ENCODE measurements at places on chromosomes 3 and 15.

GRCh38 chr3:105466495-105467404 is 100.0 kb downstream of the ALCAM start:
- DNase-seq, result no peak

DNA sequence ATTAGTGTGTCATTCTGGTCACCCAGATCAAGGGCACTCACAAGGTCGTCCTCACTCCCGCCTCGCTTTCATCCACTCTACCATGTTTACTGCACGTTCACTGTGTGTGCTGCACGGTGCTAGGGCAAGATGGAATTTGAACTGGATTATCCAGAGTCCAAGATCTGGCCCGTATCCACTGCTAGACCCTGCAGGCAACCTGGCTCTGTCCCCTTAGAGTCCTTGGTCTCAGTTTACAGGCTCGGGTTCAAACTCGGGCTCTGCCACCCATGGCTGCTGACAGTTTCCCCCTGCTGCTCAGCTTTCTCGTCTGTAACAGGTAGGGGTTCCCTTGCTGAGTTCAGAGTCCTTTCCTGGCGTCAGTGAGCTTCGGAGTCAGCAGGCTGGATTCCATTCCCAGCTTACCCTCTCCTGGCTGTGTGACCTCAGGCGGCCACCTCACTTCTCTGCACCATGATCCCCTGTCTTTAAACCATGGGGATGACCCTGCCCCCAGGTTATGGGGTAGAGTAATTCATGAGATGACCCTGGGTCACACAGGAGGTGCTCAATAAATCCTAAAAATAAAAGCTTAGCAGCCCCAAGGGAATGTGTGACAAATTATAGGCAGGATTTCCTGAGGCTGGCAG is 79.6 kb upstream of the SLC6A6 start:
- DNase-seq, result no peak

DNA sequence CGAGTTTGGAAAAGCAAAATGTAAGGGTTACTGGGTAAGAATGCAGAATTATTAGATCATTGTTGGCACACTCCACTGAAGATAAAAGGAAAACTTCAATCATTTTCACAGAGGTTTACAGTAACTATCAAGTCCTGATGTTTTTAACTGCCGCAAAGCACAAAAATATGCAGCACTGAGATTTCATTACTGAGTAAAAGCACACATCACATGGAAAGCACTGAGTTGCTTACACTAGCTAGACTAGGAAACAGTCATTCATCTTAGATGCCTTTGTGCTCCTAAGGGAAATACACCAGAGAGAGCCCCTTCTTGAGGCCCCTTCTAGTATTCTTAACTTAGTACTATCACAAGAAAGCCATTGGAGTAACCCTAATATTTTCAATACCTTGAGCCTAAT is 11.8 kb upstream of the P2RY1 start:
- no peak for DNase-seq

DNA sequence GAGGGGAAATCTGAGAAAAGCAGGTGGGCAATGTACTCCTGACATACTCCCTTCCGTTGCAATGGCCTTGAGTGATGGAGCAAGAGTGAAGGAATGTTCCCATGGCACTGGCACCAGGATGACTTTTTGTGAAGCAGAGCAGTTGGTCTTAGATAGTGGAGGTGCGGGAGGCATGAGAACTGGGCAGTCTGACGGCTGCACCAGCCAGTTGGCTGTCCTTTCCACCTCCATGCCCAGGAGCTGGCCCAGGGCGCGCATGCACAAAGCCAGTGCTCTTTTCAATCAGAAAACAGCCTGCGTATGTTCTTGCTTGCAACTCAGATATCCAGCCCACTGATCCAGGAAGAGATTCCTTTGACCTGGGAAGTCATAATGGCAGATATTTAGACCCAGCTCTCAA is 136.8 kb downstream of the PGPEP1L start:
- DNase-seq, result no peak

DNA sequence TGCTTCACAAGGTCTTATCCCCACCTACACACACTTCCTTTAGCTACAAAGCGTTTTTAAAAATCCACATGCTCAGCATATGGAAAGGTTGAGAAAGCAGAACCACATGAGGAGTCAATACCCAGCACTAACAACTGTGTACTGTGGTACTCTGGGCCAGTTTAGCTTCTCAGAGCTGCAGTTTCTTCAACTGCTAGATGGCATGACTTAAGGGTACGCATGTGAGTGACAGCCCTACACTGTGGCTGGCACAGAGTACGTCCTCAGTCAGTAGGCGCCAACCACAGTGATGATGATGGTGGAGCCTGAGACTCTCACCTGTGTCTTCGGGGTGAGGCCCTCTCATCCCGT is 17.4 kb downstream of the CCDC12 start:
- DNase-seq, result peak; percentile 39

DNA sequence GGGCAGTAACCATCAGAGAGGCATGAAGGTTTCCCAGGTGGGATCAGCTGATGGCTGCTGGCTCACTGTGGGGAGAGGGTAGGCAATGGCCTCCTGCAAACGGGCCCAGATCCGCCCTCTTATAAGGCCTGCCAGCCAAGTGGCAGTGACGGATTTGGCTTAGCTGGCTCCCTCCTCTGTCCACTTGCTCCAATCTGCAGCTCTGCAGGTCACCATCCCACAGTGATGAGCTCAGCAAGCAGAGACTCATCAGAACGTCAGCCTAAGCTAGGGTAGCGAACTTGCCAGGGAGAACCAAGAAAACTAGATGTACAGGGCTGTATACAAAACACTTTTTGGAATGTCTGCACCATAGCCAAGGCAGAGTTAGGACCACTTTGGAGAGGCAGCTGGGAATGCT is 62.8 kb upstream of the DCLK3 start:
- DNase-seq, result no peak

GRCh38 chr15:63938486-63939061 is 104.8 kb upstream of the HERC1 start:
- DNase-seq, result peak; percentile 7

DNA sequence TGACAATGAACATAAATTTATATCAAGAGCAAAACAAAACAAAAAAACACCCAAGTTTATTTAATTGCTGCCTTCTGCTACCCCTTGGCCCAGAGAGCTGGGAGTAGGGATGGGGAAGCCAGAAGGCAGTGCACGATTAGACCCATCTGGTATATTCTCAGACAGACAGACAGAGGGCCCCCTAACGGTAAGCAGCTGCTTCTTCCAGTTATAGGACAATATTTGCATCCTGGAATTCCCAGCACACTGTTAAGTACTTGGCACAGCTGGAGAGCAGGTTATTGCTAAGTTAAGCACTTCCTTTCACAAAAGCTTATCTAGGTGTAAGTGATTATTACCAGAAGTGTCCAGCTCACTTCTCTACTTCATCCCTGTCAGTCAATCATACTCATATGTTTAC is 39.3 kb downstream of the C2CD4B start:
- no peak for DNase-seq

DNA sequence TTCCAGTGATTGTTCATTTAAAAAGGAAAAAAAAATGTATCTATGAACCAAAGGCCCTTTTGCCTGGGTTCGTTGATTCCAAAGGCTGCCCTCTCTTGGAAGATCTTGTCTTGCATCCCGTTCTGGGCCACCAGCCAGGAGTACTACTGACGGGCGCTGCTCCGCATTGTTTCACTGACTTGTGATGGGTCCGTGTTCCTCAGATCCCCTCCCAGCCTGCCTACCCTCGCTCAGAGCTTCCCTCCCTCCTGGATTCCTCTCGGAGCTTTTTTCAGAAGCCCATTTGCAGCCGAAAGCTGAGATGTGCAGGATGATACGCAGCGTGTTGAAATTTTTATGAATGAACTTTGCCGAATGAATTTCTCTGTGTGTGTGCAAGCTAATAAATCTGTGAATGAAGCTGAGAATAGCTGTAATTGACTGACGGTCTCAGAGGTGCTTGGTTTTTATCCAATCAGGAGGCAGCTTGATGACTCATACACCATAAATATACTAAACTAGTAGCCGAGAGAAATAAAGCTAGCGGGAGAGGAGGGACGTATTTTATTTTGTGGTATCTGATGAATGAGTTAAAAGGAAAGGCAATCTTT is at the start of gene SHC4:
SHC4 (minus strand) TSS at position 396 of the 590 bp plus-strand sequence. CDS start 904 bp downstream, outside the sequence.
- no peak for DNase-seq

- DNase-seq, result no peak
These were observed 189.3 kb downstream of the NFKBIZ start for GRCh38 chr3:102038477-102039142.

DNA sequence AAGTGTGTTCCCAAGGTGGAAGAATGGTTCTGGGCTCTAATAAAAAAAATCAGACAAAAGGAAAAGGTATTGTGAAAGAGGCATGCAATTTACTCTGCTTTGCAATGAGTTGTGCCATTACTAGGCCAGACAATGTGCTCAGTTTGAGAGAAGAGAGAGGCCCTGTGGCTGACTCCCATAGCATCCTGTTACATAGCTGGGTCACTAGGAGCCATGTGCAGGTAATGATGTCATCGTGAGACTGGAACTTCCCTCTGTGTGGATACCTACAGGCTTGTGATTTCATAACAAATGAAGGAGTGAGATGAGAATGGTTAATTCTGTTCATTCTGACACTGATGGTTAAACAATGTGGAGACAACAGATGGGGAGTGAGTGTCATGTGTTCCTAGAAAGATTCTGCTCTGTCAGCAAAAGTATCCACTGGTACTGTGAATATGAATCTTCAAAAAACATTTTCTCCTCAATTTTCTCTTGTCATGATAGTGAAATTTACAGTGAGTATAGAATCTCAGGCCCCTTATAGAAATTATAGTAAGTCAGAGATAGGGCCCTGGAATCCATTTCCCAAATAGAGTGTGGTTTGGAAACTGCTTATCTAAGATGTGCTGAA is 648.7 kb upstream of the DPPA4 start:
- DNase-seq, result no peak

DNA sequence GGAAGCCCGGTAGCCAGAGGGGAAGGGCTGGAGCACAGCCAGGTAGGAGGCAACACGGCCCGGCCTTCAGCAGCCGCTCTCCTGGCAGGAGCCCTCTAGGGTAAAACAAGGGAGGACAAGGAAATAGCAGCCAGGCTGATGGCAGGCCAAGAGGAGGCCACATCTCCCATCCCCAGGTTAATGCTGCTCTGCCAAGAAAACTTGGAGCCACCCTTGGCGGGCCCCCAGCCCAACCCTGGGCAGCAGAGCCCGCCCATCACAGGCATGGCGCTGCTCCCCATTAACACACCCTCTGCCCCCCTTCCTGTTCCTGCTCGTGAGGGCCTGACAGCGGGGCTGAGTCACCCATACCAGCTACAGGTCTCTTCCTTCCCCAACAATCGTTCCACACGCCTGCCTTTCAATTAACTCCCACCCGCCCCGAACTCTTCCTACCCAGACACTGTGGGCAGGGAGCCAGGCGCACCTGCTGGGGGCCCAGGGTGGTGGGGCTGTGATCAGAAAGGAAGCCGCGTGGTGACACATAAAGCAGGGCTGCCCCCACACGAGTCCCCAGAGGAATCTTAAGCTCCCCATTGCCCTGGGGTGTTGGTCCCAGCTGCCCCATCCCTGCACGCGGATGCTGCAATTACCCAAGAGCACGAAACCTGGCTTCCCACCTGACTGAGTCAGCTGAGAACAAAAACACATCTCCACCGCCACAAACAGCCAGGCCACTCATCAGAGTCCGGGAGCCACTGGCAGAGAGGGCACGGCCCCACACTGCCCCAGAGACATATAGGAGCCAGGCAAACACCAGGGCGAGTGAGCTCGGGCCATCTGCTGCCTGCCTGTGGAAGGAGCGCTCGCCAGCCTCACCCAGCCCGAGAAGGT is at the start of gene C15orf62:
C15orf62 (plus strand) TSS at position 707 of the 873 bp plus-strand sequence. CDS start 516 bp downstream, outside the sequence.
- DNase-seq, result peak; percentile 57

- no peak for DNase-seq
These were observed 141.7 kb downstream of the MEIS2 start for GRCh38 chr15:36958606-36959005.

- DNase-seq, result no peak
These were observed 2.7 kb downstream of the LRIG1 start for GRCh38 chr3:66497985-66498671.

GRCh38 chr3:146892041-146892440 is 286.9 kb upstream of the PLSCR5 start:
- no peak for DNase-seq

GRCh38 chr15:31840849-31841476 is 189.4 kb upstream of the CHRNA7 start:
- no peak for DNase-seq

DNA sequence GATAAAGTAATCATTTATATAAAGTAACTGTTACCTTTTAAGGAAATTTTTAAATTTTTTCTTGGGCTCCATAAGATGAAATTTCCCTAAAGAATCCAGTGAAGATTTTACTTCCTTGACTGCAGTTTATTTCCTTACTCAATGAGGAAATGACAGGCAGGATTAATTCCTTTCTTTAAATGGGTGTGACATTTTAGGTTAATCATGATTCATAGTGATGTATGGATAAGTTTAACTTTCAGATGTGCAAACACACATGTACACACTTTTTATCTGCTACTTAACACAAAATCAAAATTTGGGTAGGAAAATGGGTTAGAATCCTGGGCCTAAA is 11.2 kb upstream of the LEO1 start:
- DNase-seq, result no peak

DNA sequence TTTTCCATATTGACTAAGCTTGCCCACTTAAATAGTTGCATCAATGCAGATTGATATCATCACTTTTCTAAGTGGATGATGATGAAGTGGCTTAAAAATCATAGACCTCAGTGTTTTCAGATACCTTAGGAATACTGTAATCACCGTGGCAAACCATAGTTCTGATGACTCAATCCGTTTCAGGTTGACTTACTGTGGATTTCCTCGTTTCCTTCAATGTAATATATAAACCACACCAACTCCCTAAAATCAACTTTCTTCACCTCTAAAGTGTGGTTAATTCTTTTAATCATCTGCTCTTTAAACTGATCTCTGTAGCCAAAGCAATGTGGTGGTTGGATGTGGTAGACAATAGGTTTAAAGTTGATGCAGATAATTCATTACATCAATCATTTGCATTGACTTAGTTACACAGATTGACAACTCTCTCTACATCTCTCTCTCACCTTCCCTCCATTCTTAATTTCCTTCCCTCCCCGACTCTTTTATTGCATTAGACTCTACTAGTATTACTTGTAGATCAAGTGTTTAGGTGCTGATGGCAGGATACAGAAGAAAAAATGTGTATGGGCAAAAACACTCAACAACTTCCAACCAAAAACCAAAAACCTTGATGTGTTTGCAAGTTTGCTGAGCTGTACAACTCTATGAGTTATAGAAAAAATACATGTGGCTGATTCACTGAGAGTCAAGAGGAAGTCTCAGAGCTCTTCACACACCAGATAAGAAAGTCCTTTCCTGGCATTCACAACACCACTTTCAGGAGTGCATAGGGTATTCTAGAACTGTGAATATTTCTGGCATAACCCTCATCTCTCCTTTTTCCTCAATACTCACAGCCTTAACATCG is 243.5 kb downstream of the NFKBIZ start:
- no peak for DNase-seq

- no peak for DNase-seq
These were observed 53.5 kb downstream of the SLC41A3 start for GRCh38 chr3:126030455-126030854.

GRCh38 chr3:71376911-71377310 is 206.6 kb downstream of the FOXP1 start:
- DNase-seq, result no peak

DNA sequence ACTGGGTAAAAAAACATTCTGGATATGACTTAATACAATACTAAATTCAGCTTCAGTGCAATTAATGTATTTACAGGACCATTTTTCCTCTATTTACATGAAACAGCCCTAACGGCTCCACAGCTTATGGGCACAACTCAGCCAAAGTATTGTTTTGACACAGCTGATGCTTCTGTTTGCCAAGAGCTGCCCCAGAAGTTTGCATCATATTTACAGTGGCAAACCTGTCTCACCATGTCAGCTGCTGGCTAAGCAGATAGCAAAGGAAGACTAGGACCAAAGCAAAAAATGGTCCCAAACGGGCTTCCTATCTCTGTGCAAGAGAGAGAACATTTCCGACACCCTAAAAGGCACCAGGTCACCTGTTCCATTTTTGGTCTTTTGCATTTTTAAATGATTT is 94.5 kb downstream of the ADAMTS9 start:
- no peak for DNase-seq

Measured in activated CD8-positive, alpha-beta memory T cell treated with anti-CD3 and anti-CD28 coated beads for 4 hours (primary cell).